ENCODE measurements at places on chromosomes 7 and 10.

DNA sequence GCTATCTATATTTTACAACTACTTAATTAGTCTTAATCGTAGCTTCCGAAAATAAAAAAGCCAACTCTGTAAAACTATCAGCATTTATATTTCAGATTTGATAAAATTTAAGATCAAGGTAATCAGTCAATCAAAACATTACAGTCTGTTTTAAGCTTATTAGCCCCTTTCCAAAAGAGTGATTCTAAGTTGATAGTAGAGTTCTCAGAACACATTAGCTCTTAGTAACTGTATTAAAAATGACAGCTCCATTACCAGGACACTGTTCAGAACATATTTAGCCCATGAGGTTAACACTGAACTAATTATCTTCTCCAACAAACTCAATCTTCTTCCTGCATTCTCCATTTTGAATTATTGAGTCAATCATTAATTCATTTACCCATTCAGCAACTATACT lies 110.3 kb upstream of the PALS2 start:
- no peak for DNase-seq

DNA sequence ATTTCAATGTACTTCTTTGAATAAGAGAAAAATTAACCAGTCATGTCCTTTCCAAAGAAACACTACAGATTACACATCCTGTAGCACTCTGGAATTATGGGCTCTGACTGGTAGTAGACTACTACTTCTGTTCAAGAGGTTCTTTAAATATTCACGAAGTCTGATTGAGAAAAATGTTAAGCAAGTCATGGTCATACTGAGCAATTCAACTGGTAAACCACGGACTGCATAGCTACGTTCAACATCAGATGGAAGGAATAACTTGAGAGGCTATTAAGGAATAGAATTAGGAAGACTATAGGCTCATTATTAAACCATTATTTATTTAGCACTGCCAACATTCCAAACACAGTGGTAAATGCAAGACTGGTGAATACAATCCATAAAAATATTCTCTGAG lies 160.8 kb downstream of the IMMP2L start:
- no peak for DNase-seq

DNA sequence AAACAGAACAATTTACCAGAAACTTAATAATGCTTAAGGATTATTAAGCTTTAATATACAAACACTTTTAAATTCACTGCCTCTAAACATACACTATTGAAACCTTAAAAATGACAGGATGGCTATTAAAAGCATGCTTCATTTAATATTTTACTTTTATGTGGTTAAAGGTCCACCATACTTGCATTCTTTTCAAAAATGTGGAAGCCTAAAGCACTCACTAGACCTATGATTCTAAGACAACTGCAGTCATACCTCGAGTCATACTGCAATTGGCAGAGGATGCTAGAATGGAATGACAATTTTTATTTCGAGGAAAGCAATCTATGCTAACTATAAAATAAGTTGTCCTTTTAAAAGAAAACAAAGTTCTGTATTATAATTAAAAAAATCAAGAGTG lies 85.3 kb downstream of the PIP4K2A start:
- no peak for DNase-seq

DNA sequence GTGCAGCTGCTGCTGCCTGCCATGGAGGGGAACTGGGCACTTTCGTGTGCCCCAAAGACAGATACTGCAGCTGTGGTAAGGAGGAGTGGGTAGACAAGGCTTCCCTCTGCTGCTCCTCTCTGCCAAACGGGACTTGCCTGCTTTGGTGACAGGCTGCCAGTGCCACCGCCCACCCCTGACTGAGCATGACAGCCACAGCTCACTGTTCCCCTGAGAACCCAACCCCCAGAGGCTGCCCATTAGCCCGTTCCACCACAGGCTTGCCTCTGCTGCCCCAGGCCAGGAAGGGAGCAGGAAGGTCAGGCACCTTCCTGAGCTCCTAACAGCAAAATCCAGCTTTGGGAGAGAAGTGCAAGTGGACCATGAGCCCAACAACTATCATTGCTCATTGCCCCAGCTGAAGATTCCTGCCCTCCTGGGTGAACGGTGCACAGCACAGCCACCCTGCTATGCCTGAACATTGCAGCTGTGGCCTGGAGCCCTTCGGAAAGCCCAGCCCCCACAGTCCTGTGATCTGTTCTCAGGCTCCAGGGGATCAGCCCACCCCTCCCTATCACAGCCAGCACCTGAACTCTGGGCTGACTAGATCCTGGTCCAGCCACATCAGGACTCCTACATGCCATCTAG lies 58.7 kb upstream of the ANTXRL start:
- DNase-seq, result no peak

- DNase-seq, result no peak
Measured at GRCh38 chr7:91633013-91633441, 247.5 kb downstream of the MTERF1 start.

GRCh38 chr7:36130236-36130945 lies 22.7 kb upstream of the EEPD1 start:
- no peak for DNase-seq

DNA sequence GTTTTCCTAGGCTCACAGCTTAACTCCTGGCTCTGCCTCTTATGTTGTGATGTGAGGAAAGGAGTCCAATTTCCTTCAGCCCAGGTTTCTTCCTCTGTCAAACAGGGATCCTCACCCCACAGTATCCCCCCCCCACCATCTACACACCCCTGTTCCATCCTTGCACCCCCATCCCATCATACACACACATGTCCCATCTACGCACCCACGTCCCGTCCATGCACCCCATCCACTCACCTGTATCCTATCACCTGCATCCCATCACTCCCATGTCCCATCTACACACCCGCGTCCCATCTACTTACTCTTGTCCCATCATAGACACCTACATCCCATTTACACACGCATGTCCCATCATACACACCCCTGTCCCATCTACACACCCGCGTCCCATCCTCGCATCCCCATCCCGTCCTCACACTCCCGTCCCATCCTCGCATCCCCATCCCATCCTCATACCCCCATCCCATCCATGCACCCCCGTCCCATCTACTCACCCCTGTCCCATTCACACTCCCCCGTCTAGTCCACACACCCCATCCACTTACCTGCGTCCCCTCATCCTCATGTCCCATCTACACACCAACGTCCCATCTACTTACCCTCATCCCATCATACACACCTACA lies 117.3 kb downstream of the TRRAP start:
- no peak for DNase-seq

GRCh38 chr10:1604246-1604645 lies 133.1 kb downstream of the ADARB2 start:
- no peak for DNase-seq

- DNase-seq, result no peak
Measured at GRCh38 chr7:18020138-18020715, 7.4 kb downstream of the PRPS1L1 start.

DNA sequence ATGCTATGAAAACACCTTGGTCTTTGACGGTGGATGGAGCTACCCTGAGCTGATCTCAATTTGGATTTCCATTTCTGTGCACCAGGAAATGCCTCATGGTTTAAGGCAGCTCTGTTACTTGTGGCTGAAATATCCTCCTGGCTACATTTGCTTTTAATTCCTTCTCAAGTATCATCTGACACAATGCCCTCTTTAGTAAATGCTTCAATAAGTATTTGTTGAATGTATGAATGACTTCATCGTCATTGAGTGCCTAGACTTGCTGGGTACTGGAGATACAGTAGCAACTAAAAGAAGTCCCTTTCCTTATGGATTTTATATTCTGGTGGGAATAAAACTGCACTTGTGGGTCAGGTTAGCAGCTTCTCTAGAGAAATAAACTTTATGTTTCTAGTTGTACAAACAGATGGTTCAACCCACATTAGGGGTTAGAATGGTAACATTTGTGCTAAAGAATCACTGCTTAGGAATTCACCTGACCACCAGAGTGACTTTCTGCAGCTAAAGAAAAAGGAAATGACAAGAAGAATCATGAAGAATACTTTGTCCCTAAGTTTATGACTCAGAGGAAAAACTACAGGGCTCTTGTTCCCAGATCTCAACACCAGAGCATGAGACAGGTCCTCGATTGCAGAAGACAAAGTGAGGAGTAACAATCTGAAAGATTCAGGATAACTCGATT lies 21.8 kb upstream of the SMNDC1 start:
- DNase-seq, result peak; percentile 63

- DNase-seq, result peak; percentile 8
Measured at GRCh38 chr7:26868841-26869495, 4.6 kb upstream of the SKAP2 start.

GRCh38 chr10:66835400-66835799 lies 90.4 kb upstream of the LRRTM3 start:
- DNase-seq, result no peak

DNA sequence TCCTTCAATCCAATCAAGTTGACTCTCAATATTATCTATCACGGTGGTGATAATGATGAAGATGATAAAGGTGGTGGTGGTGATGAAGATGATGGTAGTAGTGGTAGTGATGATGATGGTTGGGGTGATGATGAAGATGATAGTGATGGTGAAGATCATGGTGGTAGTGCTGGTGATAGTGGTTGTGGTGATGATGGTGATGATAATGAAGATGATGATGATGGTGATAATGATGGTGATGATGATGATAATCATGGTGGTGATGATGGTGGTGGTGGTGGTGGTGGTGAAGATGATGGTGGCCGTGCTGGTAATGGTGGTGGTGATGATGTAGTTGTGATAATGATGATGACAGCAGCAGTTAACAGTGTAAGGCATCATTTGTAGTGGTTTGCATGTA lies 29.8 kb upstream of the SDK1 start:
- no peak for DNase-seq

DNA sequence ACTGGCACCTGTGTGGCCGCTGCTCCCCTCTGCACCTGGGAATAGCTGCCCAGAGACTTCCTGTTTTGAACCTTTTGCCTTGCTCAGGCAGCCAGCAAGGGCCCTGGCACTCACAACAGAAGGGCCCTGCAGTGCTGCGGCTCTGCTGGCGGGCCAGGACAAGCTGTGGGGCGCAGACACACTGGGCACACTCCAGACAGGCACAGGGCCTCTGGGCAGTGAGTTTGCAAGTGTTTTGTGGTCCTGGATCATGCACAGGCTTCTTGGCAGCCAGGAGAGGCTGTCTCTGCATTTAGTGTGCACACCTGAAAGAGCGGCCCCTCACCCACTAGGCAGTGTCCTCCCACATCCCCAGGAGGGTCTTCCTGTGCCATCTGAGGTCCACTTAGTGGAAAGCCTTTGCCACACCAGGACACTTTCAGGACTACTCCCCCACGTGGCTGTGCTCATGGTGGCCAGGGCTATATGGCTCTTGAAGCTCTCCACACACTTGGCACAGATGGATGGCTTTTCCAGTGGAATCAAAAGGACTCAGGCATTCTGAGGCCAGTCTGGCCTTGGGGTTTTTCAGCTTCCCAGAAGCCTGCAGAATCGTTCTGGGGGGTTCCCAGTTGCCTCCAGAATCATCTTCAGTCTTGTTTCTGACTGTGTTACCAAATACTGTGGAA lies 5.0 kb upstream of the ATP6V0E2 start:
- DNase-seq, result no peak

DNA sequence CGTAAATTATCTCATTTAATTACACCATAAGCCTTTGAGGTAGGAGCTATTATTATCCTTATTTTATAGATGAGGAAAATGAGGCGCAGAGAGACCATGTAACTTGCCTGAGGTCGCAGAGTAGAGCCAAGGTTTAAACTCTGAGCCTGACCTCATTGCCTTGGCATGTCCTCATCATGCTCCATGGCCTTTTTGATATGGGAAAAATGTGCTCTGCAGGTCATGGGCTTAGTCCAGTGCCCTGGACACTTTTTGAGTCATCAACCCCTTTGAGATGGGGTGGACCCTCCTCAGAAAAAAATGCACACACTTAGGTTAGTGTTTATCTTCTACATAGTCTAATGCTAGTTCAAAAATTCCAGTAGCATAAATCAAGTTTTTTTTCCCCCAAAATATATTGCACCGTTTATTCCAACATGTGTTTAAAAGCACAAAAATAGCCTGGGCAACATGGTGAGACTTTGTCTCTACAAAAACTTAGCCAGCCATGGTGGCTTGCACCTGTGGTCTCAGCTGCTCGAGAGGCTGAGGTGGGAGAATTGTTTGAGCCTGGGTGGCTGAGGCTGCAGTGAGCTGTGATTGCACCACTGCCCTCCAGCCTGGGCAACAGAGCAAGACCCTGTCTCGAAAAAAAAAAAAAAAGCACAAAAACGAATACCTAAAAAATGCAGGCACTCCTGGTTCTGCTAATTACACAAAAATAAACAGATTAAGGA lies 28.6 kb upstream of the TMEM178B start:
- DNase-seq, result peak; percentile 89

- no peak for DNase-seq
Measured at GRCh38 chr7:87151002-87151728, 1.1 kb upstream of the DMTF1 start.

Measured in Caki2 (cell line).